ENCODE measurements at places on chromosomes 3 and 15.

- DNase-seq = no peak
Measured at GRCh38 chr15:81760686-81761085, 285.1 kb downstream of the MEX3B start.

- DNase-seq = no peak
Measured at GRCh38 chr15:26773917-26774316, 1.1 kb upstream of the GABRB3 start.

GRCh38 chr3:49745986-49746385, 22.2 kb upstream of the GMPPB start:
- no peak for DNase-seq

- DNase-seq = no peak
Measured at GRCh38 chr3:190288836-190289235, 33.4 kb downstream of the CLDN1 start.

DNA sequence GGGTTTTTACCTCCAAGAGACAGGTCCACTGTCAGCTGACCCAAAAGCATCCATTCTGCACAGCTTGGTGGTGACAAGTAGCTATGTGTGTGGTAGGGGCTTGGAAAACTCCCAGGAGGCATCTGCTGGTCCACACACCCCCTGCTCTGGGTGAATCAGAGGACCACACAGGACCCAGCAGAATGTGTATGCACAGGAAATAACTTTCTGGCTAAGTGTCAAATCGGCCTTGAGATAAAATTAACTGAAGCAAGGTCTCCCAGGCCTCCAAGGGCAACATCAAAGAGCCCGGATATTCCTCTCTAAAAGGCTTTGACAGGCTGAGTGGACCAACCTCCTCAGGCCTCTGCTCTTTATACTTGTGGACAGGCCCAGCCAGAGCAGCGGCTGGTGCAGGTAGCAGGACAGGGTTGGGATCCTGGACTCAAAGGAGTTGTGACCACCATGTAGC, 66.5 kb downstream of the CTNNB1 start:
- DNase-seq = no peak

- no peak for DNase-seq
Measured at GRCh38 chr3:46544771-46545503, 21.2 kb downstream of the LRRC2 start.

DNA sequence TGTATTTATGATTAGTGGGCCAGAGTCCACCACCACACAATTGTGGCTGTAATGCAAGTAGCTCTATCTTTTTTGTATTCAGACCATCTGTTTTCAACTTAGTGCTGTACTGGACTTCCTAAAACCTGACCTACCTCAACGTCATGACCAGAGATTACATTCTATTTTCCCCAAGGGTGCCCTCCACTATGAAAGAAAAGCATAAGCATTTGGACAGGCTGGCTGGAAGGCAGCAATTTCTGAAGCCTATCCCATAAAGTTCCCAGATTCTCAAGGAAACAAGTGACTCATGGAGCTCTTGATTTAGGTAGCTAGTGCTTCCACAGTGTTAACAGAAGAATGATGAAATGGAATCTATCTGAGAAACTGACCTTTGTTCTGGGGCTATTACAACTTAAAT, 75.8 kb downstream of the COL8A1 start:
- no peak for DNase-seq

- no peak for DNase-seq
Measured at GRCh38 chr3:72345237-72345878, 502.9 kb downstream of the SHQ1 start.

GRCh38 chr3:124859025-124859424, 28.1 kb downstream of the ITGB5 start:
- DNase-seq = no peak

DNA sequence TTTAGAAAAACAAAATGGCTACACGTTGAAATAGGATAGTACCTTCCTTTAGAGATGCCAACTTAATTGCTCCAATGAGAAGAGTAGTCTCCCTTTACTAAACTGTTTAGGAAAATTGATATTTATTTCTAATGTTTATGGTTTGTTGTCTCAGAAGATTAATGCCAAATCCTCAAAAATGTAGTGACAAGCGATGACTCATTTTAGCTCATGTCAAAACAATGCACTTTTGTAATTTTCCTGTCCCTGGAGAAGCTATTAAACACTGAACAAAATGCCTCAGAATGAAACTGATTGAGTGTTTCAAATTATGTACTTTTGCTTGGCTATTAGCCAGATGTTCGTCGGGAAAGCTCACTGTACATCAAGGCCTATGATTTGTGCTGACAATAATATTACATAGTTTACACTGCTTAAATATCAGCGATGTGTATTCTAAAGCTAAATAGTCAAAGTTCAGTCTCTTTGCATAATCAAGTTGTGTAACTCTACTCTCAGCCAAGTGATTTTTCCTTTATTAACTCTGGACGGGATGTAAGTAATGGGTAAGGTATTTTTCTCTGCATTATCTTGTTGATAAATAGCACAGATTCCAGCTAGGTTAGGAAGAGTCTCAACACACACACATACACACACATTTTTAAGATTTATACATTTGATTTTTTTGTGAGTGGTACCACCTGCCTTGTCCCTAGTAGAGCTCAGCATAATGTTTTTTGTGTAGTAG, 83.7 kb downstream of the CMSS1 start:
- no peak for DNase-seq

Data from esophagus squamous epithelium (tissue), 5 donors.